Stimulated activated CD8-positive, alpha-beta memory T cell treated with anti-CD3 and anti-CD28 coated beads, Interleukin-7, amount 100 ng/mL, for 1 hour (primary cell): ENCODE measurements at places on chromosomes 4 and X.

DNA sequence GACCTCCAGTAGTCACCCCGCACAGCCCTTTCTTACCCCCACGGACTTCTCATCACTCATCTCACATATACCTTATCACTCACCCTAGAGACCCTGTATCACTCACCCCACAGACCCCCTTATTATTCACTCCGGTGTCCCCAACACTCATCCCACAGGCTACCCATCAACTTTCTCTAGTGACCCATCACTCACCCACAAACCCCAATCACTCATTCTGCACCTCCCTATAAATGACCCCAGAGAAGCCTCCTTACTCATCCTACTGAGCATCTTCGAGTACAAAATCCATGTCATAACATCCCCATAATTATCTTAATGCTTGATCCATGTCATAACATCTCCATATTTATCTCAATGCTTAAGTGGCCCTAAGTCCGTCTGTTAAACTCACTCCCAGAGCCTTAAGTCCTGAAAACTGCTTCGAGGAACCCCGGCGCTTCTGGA lies 934 bp downstream of the ZNF41 start:
- DNase-seq, result no peak

DNA sequence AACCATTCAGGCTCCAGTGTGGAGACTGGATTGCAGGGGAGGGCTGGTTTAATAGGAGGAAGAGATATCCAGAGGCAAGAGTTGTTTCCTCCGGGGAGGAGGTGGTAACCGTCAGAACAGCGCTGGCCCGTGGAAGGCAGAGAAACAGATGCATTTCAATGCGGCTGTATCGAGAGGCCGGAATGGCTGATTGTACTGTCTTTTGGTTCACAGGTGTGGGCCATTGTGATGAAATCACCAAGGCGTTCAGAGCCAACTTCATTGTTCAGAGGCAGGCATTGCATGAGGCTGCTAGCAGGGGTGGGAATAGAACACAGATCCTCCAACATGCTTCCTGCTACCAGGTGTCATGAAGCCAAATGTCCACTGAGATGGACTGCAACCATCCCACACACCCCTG lies 53.0 kb downstream of the SHOX start:
- no peak for DNase-seq

- DNase-seq, result no peak
Measured at GRCh38 chrX:41688835-41689234, at the start of gene GPR34. Gene GPR34 (plus strand): TSS chrX:41688973. CDS start chrX:41695634, 6,661 bp downstream.

DNA sequence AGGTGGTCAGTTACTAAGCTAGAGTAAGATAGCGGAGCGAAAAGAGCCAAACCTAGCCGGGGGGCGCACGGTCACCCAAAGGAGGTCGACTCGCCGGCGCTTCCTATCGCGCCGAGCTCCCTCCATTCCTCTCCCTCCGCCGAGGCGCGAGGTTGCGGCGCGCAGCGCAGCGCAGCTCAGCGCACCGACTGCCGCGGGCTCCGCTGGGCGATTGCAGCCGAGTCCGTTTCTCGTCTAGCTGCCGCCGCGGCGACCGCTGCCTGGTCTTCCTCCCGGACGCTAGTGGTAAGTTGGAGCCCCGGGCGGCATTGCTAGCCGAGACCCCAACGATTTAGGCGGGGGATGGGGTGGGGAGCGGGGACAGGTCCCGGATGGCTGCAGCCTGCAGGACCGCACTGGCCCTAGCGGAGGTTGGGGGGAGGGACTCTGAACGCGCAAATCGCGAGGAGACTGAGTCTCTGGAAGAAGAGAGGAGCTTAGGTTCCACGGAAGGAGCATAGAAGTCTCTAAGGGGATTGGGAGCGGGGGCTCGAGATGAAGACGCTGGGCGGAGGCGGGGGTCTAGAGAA lies 573 bp downstream of the HTR2C start:
- DNase-seq, result no peak

DNA sequence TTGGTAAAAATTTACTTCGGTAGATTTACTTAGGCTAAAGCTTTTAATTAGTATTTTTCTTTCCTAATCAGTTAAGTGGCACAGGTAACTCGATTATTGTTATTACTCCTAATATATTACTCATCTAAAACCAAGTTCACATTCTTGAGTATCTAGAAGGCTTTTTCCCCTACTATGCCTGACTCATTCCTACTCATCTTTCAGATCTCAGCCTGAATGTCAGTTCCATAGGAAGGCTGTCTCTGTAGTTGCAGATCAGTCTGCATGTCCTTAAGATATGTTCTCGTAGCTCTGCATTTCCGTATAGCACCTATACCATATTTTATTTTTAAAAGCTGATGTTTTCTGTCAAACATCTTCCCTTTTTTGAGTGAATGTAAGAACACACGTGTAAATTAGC lies 5.9 kb upstream of the FAM184B start:
- no peak for DNase-seq

DNA sequence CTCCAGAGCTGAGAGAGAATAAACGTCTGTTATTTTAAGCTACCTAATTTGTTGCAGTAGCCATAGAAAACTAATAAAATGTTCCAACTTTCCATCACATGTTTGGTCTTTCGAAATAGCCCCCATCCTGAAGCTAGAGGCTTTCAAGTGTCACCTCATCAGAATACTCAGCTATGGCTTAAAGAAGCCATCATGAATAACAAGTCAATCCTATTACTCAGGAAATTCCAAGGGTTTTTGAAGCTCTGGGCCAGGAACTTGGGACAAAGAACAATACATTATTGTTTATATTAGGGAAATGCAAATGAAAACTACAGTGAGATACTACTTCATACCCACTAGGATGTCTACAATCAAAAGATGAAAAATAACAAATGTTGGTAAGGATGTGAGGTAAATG lies 42.2 kb downstream of the TBCK start:
- no peak for DNase-seq

DNA sequence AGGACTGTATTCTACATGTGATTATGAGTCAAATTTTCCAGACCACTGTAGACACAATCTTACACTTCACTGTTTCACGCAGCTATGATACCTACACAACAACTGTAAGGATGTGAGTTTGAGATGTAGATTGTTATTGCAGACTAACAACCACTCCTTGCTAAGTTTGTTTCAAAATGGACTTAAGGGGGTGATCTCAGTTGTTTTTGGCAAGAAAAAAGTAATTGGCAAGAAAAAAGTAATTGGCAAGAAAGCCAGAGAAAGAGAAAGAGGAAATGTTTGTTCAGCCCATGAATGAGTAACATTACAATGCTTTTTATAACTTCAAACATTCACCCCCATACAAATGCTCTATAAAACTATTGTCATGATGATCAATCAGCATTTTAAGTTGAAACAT lies 466.4 kb downstream of the DMD start:
- no peak for DNase-seq

DNA sequence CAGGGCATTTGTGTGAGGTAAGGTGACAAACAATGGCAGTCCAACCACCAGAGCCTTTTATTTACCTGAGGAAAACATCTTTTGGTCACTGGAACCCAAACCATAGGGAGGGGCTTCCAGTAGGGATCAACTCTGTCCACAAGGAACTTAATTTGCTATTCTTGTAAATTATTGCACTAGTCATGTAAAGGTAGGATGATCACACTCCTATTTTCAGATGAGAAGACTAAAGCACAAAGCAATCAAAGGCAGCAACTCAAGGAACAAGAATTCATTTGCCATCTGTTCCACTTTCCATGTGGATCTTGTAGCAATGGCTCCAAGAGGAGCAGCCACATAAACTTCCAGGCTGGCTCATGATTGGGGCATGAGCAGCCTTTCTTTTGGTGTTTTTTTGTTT lies 35.3 kb downstream of the CD99L2 start:
- DNase-seq, result no peak

- no peak for DNase-seq
Measured at GRCh38 chrX:115679460-115679859, 118.5 kb downstream of the PLS3 start.

DNA sequence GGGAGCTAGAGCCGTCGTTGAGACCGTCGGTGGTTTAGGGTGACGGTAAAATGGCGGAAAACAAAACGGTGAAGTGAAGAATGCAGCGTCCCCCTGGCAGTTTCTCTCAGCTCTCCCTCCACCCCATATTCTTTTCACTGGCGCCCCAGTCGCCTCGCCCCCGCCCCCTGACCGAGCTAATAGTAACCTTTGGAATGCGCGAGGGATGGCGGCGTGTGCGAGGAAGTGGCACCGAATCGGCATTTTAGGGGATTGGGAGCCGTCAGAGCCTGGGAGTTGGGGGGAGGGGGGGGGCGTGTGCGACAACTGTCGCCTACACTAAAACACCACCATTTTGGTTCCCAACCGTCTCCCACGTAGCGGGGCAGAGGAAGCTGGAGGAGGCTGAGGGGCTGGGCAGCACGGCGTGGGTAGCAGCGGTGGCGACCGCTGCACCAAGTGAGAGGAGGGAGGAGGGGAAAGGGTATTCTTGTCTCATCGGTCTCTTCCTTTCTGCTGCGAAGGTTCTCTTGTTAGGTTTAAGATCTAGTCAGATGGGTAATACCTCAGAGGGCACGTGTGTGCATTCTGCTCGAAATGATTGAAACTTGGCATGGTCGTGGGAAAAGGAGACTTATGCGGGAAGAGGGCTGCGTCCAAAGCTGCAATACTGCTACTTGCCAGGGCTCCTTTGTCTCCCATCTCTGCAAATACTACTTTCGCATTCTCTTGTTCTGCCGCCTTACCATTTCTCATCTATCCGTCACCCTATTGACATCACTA lies 840 bp downstream of the ZNF711 start:
- no peak for DNase-seq

- no peak for DNase-seq
Measured at GRCh38 chr4:93981594-93981993, 153.0 kb downstream of the ATOH1 start.

DNA sequence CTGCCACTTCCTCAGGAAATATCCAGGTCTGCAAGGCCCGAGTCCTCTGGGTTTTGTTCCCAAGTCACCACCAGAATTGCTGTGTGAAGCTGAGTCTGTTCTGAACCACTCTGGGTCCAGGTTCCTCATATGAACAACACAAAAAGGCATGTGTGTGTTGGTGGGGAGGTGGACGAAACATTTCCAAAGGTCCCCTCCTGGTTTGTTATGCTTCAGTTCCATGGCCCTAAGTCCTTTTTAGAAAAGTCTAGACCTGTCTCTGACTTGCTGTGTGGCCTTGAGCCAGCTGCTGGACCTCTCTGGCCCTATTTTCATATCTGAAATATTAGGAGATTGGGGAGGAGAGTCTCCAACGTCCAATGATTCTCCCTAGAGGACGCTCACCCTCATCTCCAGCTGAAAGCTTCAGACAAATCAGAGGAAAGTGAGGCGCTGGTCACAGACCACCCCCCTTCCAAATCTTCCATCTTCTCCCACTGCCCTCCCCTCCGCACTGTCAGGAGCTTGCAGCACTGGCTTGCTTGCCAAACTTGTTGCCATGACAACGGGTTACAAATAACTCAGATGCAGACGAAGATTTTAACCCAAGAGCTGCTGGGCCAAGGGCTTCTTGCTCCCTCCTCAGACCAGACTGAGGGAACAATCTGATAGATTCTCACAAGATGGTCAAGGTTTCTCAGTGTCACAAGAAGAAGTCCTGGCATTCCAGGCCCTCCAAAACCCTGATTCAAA lies 64.5 kb downstream of the SMC1A start:
- no peak for DNase-seq

DNA sequence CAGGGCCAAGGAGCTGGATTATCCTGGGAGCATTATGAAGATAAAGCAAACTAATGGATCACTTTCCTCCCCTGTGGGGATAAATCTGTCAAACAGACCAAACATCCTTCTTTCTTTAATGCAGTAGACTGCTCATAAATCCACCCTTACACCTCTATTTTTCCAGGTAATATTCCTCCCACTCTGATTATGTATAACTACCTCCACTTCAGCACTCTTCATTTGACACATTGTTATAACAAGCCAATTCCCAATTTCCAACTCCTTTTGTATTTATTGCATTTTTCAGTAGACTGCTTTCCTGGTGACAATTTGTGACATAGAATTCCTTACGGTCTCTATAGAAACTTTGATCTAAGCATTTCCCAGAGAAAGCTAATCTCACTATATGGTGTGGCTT lies 115.0 kb upstream of the PRKG2 start:
- DNase-seq, result no peak

GRCh38 chr4:14178421-14178820 lies 550.9 kb upstream of the BOD1L1 start:
- no peak for DNase-seq

- no peak for DNase-seq
Measured at GRCh38 chr4:7294176-7294756, 101.9 kb downstream of the SORCS2 start.

DNA sequence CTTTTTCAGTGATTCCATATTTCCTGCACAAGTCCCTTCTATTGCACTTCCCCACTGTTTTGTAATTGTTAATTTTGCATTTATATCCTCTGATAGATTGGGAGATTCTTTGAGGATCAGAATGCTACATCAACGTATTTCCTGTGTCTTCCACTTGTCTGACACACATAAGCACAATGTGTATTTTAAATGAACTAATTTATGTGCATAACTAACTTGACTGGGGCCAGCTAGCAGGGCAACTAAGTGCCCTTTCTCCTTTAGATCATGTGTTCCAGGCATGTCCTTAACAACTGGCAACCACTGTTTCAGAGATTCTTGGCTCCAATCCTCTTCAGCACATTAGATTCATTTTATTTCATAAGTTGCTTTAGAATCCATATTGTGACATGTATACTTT lies 15.7 kb upstream of the UCP1 start:
- DNase-seq, result no peak

GRCh38 chr4:108804648-108805273 lies 41.9 kb upstream of the ETNPPL start:
- no peak for DNase-seq

GRCh38 chr4:3371033-3372001 lies 70.5 kb upstream of the HGFAC start:
- DNase-seq, result no peak

DNA sequence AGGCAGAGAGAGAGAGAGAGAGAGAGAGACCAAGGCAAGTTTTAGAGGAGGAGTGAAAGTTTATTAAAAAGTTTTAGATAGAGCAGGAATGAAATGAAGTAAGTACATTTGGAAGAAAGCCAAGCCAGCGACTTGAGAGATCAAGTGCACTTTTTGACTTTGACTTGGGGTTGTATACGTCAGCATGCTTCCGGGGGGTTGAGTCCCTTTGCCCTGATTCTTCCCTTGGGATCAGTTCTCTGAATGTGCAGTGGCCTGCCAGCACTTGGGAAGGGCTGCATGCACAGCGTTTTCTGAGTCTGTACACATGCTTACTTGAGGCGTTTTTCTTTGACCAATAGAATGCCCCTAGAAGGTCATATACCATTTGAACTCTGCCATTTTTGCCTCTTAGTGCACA lies 400.5 kb downstream of the PDGFC start:
- no peak for DNase-seq

GRCh38 chrX:9690046-9690445 lies 75.6 kb downstream of the GPR143 start:
- DNase-seq, result no peak

- no peak for DNase-seq
Measured at GRCh38 chrX:150647331-150647730, 45.9 kb upstream of the MTMR1 start.

- no peak for DNase-seq
Measured at GRCh38 chr4:174707902-174708301, 121.1 kb downstream of the GLRA3 start.

DNA sequence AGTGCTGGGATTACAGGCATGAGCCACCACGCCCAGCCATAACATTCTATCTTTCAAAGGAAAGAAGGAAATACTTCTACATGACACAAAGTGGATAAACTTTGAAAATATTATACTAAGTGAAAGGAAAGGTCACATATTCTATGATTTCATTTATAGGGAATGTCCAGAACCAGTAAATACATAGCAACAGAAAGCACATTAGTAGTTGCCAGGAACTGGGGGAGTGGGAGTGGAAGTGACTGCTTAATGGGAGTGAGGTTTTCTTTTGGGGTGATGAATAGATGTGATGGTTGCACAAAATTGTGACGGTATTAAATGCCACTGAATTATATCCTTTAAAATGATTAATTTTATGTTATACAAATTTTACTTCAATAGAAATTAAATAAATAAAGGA lies 95.7 kb upstream of the IL15 start:
- no peak for DNase-seq
